ENCODE measurements at places on chromosomes 11 and 22.
A peak's percentile ranks its signal among the peaks of the same experiment; 100 is the strongest.

DNA sequence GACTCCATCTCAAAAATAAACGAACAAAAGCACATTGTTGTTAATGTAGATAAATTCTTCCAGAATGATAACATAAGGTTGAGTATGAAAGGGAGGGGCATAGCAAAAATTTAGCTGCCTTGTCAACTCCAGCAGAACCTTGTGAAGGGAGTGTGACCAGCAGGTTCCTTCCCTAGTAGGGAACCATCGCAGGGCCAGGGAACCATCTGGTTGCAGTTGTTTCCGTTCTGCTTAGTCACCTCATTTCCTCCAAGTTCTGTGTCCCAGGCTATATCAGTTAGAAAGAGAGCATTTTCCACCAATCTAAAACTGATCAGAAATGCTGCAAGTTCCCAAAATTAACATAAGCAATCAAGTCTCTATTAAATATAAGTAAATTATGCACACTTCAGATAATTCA, 126.7 kb upstream of the BLID start:
- DNase-seq = no peak

DNA sequence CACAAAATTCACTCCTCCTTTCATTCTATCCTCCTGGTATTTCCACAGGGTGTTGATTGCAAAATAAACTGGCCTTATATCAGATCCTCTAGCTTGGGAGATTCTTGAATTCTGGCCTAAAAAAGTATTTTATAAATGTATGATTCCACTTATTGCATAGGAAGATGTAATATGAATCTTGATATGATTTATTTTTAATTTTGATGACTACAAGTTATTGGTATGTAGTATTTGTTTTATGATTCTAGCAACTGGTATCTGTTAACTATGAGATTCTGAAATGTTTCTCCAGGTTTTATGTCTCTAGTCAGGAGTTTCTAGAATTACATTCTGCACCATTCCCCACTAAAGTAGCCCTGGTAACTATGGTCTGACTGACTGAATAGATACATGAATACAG, 373.9 kb upstream of the C11orf87 start:
- no peak for DNase-seq

- DNase-seq = no peak
Measured at GRCh38 chr22:20918663-20919218, 1.5 kb downstream of the CRKL start.

DNA sequence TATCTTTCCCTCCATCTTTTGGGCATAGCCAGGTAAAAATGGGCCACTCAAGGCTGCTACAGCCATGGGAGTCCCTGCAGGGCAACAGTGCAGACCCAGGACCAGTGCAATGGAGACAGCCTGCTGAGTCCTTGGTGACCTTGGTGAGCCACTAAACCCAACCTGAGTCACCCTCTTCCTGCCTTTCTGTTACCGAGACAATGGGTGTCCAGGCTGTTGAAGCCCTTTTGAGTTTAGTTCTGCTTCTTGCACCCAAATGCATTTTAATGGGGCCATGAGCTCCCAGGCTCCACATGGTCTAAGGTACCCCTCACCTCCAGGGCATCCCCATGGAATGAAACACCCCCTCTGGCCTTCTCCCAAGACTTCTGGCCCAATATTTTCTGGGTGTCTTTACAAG, 874 bp upstream of the PLAAT4 start:
- DNase-seq = no peak

GRCh38 chr22:41888627-41889200, 26.2 kb downstream of the SHISA8 start:
- DNase-seq = peak; percentile 82

DNA sequence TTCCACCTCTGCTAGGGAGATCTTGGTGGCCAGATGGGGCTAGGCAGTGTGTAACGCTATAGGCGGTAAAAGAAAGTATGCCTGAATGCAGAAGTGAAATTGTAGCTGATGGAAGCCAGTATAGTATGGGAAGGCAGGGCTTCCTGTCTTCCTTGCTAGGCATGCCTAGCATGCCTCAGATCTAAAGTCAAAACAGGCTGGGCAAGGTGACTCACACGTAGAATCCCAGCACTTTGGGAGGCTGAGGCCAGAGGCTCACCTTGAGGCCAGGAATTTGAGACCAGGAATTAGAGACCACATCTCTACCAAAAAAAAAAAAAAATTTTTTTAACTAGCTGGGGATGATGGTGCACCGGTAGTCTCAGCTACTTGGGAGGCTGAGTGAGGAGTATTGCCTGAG, 281.7 kb upstream of the MTNR1B start:
- DNase-seq = no peak

All from AG08396 (cell line).